ENCODE measurements at places on chromosomes 4 and X. TPM values are rescaled to one million over a fixed set of nuclear protein-coding genes. Genes with fewer than 3 reads are reported as not detected.
A peak's percentile ranks its signal among the peaks of the same experiment; 100 is the strongest.

- peaks cover 6% of the 10 kb centered on the region for H3K27me3 ChIP-seq
- no peaks in the 10 kb centered on the region for H3K36me3 ChIP-seq
- no peaks in the 10 kb centered on the region for H3K4me1 ChIP-seq
- no peak for DNase-seq
- H3K4me3 ChIP-seq, result no peak overlapping the region
These were observed 27.1 kb downstream of the ATP11C start for GRCh38 chrX:139905743-139906142.

GRCh38 chr4:168071304-168071703 lies 21.0 kb upstream of the ANXA10 start:
- H3K27ac ChIP-seq, result no peak overlapping the region
- no peak for DNase-seq
- H3K4me1 ChIP-seq, result no peaks in the 10 kb centered on the region
- H3K27me3 ChIP-seq, result no peaks in the 10 kb centered on the region

DNA sequence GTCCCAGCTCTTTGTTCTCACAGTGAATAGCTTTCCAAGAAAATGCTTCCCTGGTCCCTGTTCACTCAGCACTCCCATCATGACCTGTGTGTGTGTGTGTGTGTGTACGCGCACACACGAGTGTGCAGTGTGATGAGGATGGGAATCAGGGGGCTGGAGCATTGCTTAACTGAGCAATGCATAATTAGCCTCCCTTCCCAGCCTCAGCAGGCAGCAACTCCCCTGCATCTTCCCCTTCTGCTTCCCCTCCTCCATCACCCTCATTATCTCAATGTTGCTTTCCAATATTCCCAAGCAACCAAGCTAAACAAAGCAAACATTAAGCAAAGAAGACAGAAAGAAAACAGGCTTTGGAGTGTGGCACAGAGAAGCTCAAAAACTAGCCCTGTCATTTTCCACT lies 137.0 kb downstream of the RBM47 start:
- DNase-seq, result no peak
- H3K36me3 ChIP-seq, result no peaks in the 10 kb centered on the region
- H3K27ac ChIP-seq, result no peak overlapping the region
- no peaks in the 10 kb centered on the region for H3K4me1 ChIP-seq

DNA sequence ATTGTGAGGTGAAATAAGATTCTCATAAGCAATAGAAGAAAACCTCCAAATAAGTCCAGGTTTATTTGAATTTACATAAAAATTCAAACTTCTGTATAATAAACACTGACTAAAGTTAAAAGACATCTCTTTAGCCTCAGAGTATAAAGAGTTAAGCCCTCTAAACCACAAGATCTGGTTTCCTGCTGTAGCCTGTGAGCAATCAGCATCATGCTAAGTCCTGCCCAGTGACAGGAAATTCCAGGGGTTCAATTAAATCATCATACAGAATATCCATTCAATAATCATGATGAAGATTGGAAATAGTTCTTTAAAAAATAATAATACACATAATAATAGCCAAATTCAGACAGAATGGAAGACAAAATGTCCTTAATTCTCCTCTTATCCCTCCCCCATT lies 139.2 kb upstream of the DGKK start:
- no peak overlapping the region for H3K27ac ChIP-seq
- no peak for DNase-seq
- no peaks in the 10 kb centered on the region for H3K36me3 ChIP-seq
- H3K27me3 ChIP-seq, result peaks cover 20% of the 10 kb centered on the region

DNA sequence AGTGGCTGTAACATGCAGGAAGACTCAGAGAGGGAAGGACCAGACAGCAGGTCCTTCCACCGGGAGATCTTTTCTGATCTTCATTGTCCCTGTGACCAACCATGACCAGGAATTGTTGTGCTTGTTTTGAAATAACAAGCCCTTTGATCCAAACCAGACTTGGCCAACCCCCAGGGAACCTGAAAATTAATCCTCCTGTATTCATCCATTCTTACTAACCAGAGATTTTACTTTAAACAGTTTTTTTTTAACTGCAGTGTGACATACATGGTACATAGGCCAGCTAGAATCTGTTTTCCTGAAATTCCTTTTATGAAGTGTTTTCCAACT lies 4.0 kb downstream of the WFS1 start:
- H3K4me3 ChIP-seq, result no peak overlapping the region
- peak overlapping the region; percentile 79 for H3K27ac ChIP-seq
- H3K36me3 ChIP-seq, result no peaks in the 10 kb centered on the region
- DNase-seq, result no peak
- peaks cover 25% of the 10 kb centered on the region for H3K4me1 ChIP-seq

DNA sequence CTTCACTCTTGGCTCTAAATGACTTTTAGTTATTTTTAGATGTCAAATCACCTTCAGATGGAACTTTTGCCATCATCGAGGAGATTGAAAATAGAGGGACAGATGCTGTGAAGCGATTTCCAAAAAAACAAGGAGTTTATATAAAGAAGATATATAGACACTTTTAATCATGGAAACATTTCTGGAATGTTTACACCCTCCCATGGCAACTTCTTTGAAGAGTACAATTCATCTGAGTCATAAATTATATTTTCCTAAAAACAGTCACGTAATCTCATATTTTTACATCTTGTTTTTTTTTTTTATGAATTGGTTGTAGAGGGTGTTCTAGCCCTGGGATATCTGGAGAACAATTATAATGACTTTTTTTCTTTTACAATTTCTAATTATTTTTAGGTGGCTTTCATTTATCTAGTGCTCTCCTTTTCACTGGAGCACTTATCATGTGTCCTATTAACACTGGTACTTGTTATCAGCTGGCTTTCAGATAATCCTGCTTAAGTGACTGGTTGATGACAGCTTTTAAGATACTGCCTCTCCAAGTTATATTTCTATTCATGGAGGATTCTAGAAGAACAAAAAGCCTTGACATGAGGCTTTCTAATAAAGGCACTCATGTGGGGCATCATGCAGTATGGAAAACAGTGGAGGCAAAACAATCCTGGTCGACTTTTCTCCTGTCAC lies 24.9 kb downstream of the PCDH7 start:
- no peak overlapping the region for H3K4me3 ChIP-seq
- H3K27me3 ChIP-seq, result no peaks in the 10 kb centered on the region
- no peaks in the 10 kb centered on the region for H3K4me1 ChIP-seq
- H3K27ac ChIP-seq, result no peak overlapping the region

- H3K27ac ChIP-seq, result no peak overlapping the region
- no peak overlapping the region for H3K4me3 ChIP-seq
- no peaks in the 10 kb centered on the region for H3K4me1 ChIP-seq
- H3K36me3 ChIP-seq, result no peaks in the 10 kb centered on the region
- H3K27me3 ChIP-seq, result no peaks in the 10 kb centered on the region
These were observed 32.3 kb upstream of the IRF2 start for GRCh38 chr4:184506527-184507121.

DNA sequence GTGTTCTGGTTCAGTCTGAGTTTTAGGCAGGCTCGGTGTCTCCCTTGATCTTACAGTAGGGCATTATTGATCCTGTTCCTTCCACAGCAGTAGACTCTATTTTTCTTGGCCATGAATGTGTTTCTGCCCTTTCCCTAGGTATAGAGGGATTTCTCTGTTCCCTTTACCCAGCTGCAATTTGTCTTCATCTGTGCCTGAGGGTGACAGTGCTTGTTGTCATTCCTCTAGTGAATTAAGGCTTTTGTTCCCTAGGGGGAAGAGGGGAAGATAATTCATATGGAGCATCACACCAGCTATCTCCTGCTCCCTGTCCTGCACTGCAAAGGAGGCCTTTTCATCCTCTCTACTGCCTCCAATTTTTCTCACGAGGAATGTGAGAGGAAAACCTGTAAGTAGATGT lies 39.7 kb upstream of the CXorf51A start:
- H3K36me3 ChIP-seq, result no peaks in the 10 kb centered on the region
- DNase-seq, result no peak
- H3K27ac ChIP-seq, result no peak overlapping the region
- H3K4me3 ChIP-seq, result no peak overlapping the region

DNA sequence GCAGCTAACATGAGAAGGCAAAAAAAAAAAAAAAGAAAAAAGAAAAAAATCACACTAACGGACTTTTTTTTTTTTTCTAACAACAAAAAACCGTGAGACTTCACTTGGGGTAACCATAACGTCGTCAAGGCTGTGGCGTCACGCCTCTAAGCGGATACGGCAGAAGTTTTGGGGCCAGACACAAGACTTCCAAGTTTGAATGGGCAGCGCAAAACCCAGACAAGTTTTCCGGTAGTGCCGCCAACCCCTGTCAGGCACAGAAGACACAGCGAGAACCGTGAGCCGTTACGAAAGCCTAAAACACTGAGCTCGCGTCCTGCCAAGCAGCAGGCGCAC lies 556 bp upstream of the SMARCA5 start:
- peak overlapping the region; percentile 99 for H3K27ac ChIP-seq
- H3K4me1 ChIP-seq, result peaks cover 15% of the 10 kb centered on the region
- DNase-seq, result no peak
- H3K4me3 ChIP-seq, result peak overlapping the region; percentile 86
- no peaks in the 10 kb centered on the region for H3K27me3 ChIP-seq
- no peaks in the 10 kb centered on the region for H3K36me3 ChIP-seq

DNA sequence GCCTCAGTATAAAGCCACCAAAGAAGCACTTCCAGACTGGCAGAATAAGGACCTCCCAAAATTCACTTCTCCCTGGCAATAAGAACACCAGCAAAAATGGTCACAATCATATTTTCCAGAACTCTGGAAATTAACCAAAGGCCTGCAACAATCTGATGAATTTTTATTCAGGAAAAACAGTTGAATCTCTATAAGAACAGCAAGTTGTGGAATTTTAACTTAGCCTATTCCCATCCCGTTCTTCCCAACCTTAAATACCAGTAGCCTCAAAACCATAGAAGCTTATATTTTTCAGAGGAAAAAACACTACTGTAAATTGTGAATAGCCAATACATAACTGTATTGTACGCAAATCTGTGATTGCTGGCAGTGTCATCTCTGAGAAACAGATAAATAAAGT lies 67.9 kb downstream of the COL25A1 start:
- DNase-seq, result no peak
- H3K27ac ChIP-seq, result no peak overlapping the region
- no peaks in the 10 kb centered on the region for H3K4me1 ChIP-seq
- H3K27me3 ChIP-seq, result no peaks in the 10 kb centered on the region

DNA sequence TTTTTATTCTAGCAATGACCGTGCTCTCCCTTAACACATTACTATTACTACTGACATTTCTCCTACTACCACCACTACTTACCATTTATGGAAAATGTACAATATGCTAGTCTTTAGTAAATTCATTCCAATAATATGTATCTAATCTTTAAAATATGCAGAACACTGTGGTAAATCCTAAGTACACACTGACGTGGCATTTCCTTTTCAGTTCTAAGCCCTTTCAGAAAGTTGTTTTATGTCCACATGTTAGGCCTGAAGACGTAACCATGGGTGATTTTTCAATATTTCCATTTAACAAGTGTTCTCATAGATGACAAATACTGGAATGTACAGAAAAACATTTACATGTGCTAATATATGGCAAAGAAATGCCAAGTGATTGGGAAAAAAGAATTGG lies 268.6 kb upstream of the SLIT2 start:
- no peaks in the 10 kb centered on the region for H3K27me3 ChIP-seq
- no peak overlapping the region for H3K27ac ChIP-seq
- H3K36me3 ChIP-seq, result no peaks in the 10 kb centered on the region
- no peak for DNase-seq
- no peak overlapping the region for H3K4me3 ChIP-seq

DNA sequence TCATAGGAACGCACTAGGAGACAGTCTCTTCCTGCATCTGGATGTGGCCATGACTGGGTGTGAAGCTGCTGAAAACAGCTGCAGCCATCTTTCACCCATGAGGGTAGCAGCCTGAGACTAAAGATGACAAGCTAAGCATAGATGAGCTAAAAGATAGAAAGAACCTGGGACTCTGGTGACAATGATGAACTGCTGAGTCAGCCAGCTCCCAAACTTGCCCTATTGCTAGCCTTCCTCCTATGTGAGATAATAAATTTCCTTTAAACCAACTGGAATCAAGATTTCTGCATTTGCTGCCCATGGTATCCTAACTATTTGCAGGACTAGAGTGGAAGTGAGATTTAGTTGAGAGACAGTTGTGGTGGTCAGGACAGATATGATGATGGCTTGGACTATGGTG lies 21.0 kb upstream of the PI4K2B start:
- no peaks in the 10 kb centered on the region for H3K4me1 ChIP-seq
- no peak for DNase-seq
- H3K4me3 ChIP-seq, result no peak overlapping the region
- H3K36me3 ChIP-seq, result no peaks in the 10 kb centered on the region
- no peak overlapping the region for H3K27ac ChIP-seq
- H3K27me3 ChIP-seq, result no peaks in the 10 kb centered on the region

GRCh38 chr4:8377103-8378075 lies 63.1 kb downstream of the ACOX3 start:
- no peak overlapping the region for H3K4me3 ChIP-seq
- H3K36me3 ChIP-seq, result no peaks in the 10 kb centered on the region
- no peak for DNase-seq
- H3K27me3 ChIP-seq, result no peaks in the 10 kb centered on the region

GRCh38 chr4:165222651-165222994 lies 15.3 kb downstream of the KLHL2 start:
- DNase-seq, result no peak
- H3K27me3 ChIP-seq, result no peaks in the 10 kb centered on the region
- H3K4me1 ChIP-seq, result no peaks in the 10 kb centered on the region
- peak overlapping the region; percentile 92 for H3K27ac ChIP-seq
- H3K4me3 ChIP-seq, result no peak overlapping the region
- H3K36me3 ChIP-seq, result no peaks in the 10 kb centered on the region

DNA sequence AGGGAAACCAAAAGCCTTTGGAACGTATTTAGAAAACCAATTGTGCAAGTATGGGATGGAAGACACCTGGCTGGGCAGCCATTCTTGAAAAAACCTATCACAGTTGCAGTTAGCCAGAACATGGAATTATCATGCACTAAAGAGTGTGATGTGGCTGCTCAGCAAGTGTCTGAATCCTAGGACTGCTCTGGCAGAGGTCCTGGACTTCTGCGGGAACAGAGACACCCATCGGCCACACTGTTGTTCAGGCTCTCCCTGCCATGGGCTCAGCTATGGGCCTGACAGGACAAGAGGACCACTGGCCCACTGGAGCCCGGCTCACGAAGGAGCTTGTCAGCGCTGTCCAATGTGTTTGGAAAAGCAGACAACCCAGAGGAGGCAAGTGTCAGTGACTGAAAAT lies 115.7 kb upstream of the GPC4 start:
- H3K4me3 ChIP-seq, result no peak overlapping the region
- H3K27ac ChIP-seq, result no peak overlapping the region
- no peak for DNase-seq
- no peaks in the 10 kb centered on the region for H3K4me1 ChIP-seq

DNA sequence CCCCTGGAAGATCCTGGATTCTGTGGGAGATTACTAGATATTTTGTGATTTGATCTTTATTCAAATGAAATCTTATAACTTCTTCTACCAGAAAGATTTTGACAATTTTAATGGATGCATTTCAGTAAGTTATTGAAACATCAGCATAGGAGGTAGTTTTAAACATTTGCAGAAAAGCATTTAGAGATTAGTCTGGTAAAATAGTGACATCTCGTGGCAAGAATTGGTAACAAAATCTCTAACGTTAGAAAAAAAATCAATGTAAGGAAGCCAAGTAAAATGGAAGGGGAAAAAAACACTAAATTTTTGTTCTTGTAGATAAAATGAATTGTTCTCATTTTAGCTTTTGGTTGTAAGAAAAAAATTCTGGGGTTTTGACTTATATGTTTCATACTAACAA lies 73.3 kb downstream of the TASL start:
- DNase-seq, result no peak
- H3K27ac ChIP-seq, result no peak overlapping the region
- peaks cover 32% of the 10 kb centered on the region for H3K27me3 ChIP-seq
- H3K4me3 ChIP-seq, result no peak overlapping the region
- no peaks in the 10 kb centered on the region for H3K4me1 ChIP-seq
- no peaks in the 10 kb centered on the region for H3K36me3 ChIP-seq

ZNF732 gene
- 0.66 TPM for total RNA-seq

RAB33A gene
- 2.6 TPM for total RNA-seq

NLGN3 gene
- under 0.01 TPM for total RNA-seq

KCNE5 gene
- total RNA-seq, result 1.4 TPM

CNGA1 gene
- total RNA-seq, result 2.3 TPM

All from breast epithelium (tissue), 4 donors.